ENCODE measurements at places on chromosomes 4 and X. TPM values are rescaled to one million over a fixed set of nuclear protein-coding genes. Genes with fewer than 3 reads are reported as not detected.
A peak's percentile ranks its signal among the peaks of the same experiment; 100 is the strongest.

DNA sequence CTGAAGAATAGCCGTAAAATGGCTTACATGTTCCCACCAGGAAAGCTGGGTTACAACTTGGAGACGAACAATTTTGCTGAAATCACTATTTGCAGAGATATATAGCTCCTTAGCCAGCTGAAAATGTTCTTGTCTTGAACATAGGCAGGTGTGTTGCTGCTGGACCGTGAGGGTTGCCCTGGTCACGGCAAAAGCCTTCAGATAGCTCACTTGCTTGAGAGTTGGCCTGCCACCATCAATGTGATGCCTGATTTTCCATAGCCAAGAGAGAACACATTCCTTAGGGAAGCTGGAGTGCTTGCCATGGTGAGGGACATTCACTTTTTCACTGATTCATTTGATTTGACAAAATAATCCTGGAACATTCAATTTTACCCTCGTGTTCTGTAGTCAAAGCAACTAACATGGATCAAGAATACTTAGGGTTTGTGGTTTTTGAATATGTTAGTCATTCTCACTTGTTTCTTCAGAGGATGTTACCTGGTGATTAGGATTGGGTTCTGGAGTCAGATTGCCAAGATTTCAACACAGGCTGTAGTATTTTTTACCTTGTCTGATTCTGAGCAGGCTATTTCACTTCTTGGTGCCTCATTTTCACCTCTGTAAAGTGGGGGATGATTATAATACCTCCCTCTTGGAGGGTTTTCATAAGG, 536.9 kb downstream of the RAPGEF2 start:
- no peak for DNase-seq
- no peaks in the 10 kb centered on the region for H3K36me3 ChIP-seq
- no peaks in the 10 kb centered on the region for H3K4me1 ChIP-seq
- no peak overlapping the region for H3K4me3 ChIP-seq
- no peaks in the 10 kb centered on the region for H3K27me3 ChIP-seq
- no peak overlapping the region for H3K27ac ChIP-seq

Gene NPFFR2
- not detected for total RNA-seq

- H3K4me1 ChIP-seq: peaks cover 24% of the 10 kb centered on the region
- no peak for DNase-seq
- H3K27ac ChIP-seq: no peak overlapping the region
Measured at GRCh38 chrX:109848461-109849050, 115.5 kb upstream of the ACSL4 start.

Gene AFM
- total RNA-seq: not detected

DNA sequence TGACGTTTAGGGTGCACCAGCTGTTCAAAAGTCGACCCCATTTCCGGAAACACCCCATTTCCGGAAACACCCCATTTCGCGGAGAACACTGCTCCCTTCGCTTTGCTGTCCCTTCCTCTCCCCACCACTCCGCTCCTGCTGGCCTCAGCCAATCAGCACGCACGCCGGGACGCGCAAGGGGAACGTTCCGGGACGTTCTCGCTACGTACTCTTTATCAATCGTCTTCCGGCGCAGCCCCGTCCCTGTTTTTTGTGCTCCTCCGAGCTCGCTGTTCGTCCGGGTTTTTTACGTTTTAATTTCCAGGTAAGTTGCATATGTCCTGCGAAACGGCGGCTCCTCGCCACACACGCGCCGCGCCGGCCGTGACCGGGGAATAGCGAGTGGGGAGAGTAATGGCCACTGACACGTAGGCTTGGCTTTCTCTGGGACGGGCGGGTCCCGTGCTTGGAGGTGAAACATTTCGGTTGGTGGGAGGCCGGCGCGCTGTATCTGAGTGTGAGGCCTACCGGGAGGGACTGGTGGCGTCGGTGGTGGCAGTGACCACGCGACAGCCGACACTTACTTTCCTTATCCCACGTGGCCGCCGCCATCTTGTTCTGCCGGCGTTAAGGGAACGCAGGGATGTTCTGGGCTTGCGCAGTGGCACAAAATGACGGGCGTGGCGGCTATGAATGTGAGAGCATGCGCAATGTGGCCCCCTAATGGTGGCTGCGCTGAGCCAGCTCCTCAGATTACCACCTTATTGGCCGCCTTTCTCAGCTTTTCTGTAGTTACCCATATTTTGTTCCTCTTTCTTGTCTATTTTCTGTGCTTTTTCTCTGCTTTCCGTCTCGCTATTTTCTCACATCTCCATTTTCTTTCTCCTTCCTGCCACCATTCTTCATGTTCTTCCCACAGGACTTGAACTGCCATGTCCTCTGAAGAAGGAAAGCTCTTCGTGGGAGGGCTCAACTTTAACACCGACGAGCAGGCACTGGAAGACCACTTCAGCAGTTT, at the start of gene RBM3:
RBM3 (plus strand) TSS at position 215 of the 997 bp plus-strand sequence; CDS start at position 912, 697 bp downstream.
- H3K27ac ChIP-seq: peak within 1 kb of the TSS; percentile 100
- peak within 1 kb of the TSS; percentile 99 for H3K4me3 ChIP-seq
- H3K4me1 ChIP-seq: peaks cover 19% of the 10 kb centered on the region

DNA sequence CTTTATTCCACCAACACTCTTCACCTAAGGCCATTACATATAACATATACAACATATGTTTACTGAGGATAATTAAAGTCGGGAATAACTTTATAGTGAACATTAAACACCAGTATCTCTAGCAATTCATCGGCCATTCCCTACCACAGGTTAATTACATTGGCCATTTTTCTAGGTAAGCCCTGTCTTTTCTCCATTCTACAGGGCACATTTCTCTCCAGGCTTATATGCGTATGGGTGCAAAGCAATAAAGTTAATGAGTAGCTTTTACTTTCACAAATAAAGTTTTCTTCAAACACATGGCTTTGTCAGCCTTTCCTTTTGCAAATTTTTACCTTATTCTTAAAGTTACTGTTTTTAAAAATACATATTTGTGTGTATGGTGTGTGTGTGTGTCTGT, 111.9 kb upstream of the IQCM start:
- peaks cover 1% of the 10 kb centered on the region for H3K27me3 ChIP-seq
- H3K27ac ChIP-seq: no peak overlapping the region
- no peaks in the 10 kb centered on the region for H3K36me3 ChIP-seq
- H3K4me1 ChIP-seq: no peaks in the 10 kb centered on the region

Gene INTU
- not detected for total RNA-seq

GRCh38 chr4:21569638-21570037, 378.9 kb downstream of the KCNIP4 start:
- no peak for DNase-seq
- H3K4me3 ChIP-seq: no peak overlapping the region
- no peaks in the 10 kb centered on the region for H3K4me1 ChIP-seq
- no peak overlapping the region for H3K27ac ChIP-seq
- H3K36me3 ChIP-seq: no peaks in the 10 kb centered on the region
- no peaks in the 10 kb centered on the region for H3K27me3 ChIP-seq

- no peak for DNase-seq
- no peak overlapping the region for H3K27ac ChIP-seq
- H3K36me3 ChIP-seq: no peaks in the 10 kb centered on the region
- H3K4me3 ChIP-seq: no peak overlapping the region
Measured at GRCh38 chr4:110540581-110540980, 64.6 kb downstream of the ENPEP start.

Gene MAGEC1
- total RNA-seq: not detected

DNA sequence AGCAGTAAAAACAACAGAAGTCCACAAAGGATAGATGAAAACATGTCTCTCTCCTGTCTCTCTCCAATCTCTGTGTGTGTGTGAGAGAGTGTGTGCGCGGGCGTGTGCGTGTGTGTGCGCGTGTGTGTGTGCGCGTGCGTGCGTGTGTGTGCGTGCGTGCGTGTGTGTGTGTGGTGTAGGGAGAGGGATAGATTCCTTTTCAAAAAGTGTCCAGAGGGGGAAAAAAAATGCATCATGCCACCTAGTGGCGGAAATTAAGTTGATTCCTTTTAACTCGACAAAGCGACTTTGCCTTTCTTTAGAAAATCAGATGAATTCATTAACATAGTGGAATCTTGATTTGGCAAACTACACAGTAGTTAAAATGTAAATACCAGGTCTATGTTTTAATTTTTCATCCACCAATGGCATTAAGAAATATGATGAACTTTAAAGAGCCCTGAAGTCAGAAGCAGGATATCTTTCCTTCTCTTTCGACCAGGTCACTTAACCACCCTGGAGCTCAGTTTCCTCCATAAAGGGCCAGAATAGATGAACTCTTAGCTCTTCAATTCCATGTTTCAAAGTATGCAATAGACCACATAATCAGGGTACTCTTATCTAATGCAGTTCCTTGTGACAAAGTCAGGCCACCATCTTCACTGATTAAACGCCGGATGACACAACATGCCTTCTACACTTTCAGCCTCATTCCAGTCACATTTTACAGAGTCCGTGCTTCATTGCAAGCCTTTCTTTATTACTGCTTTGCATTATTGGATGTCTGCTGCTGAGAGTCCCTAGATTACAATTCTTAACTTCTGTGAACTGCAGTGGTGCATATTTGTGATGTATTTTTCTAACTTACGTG, 162.8 kb downstream of the FBXO8 start:
- no peak overlapping the region for H3K27ac ChIP-seq
- no peaks in the 10 kb centered on the region for H3K36me3 ChIP-seq
- H3K4me3 ChIP-seq: no peak overlapping the region
- H3K27me3 ChIP-seq: peaks cover 33% of the 10 kb centered on the region
- no peak for DNase-seq

DNA sequence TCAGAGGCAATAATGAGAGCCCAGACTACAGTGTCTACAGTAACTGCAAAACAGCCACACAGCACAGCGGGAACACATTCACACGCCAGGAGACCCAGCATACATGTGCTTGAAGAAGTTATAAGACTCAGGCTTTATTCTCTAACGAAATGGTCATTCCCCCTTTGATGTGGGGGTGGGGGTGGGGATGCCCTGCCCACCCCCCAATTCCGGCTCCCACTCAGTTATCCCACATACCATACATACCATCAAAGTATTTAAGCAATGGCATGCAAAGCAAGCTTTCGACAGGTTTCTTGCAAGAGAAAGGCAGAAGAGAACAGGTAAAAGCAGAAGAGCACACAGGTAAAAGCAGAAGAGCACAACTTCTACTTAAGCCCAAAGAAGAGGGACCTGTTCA, 3.6 kb downstream of the MECP2 start:
- H3K36me3 ChIP-seq: peaks cover 21% of the 10 kb centered on the region
- H3K27me3 ChIP-seq: no peaks in the 10 kb centered on the region
- peak overlapping the region; percentile 66 for H3K4me3 ChIP-seq
- peaks cover 57% of the 10 kb centered on the region for H3K4me1 ChIP-seq
- H3K27ac ChIP-seq: peak overlapping the region; percentile 12

Gene DCAF8L2
- not detected for total RNA-seq

DNA sequence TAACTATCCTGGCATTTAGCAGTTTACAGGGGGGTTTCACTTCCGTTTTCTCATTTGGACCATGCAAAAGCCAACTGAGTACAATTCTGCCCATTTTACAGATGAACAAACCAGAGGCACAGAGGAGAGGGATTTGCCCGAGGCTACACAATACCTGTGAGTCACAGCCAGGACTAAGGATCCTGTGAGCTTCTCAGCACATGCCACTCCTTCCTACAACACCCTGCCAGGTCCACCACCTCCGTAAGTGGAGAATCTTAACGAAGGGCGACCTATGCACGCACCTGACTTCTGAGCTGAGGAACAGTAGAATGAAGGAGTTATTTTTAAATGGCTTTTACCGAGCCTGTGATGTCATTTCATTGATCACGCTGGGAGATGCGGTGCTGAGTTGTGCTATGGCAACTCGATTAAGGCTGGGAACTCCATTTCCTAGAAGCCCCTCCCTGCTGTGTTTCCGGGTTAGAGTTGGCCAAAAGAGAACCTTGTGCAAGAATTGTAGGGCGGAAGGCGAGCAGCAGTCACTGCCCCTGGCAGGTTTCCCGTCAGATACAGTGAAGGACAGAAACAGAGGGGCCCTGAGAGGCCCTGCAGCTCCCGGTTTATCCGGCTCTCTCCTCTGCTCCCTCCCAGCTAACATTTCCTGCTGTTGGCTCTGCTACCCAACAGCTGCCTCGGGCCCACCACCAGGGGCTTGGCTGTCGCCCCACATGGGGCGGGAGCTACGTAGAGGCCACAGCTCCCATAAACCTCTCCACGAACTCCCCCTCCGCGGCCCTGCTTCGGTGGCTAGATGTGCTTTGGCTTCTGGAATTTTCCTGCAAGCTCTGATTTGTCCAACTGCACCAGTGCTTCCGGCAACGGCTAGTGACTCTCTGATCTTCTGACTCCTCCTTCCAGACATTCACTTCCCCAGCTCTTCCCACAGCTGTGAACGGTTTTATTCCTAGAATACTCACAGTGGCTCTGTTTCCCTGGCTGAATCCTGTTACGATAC, 75.1 kb upstream of the USP9X start:
- H3K4me3 ChIP-seq: peak overlapping the region; percentile 76
- DNase-seq: peak; percentile 53
- no peaks in the 10 kb centered on the region for H3K36me3 ChIP-seq
- peaks cover 24% of the 10 kb centered on the region for H3K4me1 ChIP-seq
- no peaks in the 10 kb centered on the region for H3K27me3 ChIP-seq

DNA sequence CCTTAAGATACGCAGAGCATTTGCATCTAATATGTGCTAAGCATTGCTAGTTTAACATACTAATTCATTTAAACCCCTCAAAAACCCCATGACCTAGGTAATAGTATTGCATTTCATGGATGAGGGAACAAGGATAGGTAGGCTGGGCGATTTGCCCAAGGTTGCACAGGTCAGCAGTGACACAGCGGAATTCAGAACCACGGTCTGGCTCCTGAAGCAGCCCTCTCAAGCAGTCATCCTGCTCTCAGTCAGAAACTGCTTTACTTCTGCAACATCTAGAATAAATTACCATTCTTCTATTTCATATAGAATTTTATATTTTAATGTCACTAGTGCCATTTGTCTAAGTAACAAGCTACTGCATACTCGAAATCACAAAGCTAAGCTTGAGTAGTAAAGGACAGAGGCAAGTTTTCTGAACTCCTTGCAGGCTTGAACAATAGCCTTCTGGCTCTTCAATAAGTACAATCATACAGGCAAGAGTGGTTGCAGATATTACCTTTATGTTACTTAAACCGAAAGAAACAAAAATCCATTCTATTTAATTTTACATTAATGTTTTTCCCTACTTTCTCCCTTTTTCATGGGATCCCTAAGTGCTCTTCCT, 555 bp upstream of the SPP1 start:
- H3K4me3 ChIP-seq: no peak overlapping the region
- no peak for DNase-seq
- H3K36me3 ChIP-seq: no peaks in the 10 kb centered on the region

Gene CXCL13
- total RNA-seq: 7.9 TPM

Gene NEXMIF
- total RNA-seq: 0.36 TPM

- peak overlapping the region; percentile 61 for H3K27ac ChIP-seq
- no peak overlapping the region for H3K4me3 ChIP-seq
- no peak for DNase-seq
- H3K27me3 ChIP-seq: peaks cover 46% of the 10 kb centered on the region
- H3K4me1 ChIP-seq: no peaks in the 10 kb centered on the region
Measured at GRCh38 chr4:186724864-186725468, 1.3 kb upstream of the FAT1 start.

DNA sequence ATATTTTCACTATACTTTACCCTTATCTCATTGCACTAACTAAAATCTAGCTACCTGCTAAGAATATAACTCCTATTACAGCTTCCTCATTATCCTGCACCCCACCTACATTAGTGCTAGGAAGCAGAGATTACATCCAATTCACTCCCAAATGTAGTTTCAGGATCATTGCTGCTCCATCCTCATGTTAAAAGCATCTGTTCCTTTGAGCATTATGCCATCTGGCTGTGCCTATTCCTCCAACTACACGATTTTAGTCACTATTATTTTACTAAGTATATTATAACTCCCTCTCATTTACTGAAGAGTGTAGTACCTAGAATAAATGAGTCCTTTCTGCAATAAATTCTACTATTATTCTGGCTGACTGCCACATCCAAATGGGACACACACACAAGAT, 1586.9 kb downstream of the TECRL start:
- no peaks in the 10 kb centered on the region for H3K36me3 ChIP-seq
- no peaks in the 10 kb centered on the region for H3K27me3 ChIP-seq
- H3K4me1 ChIP-seq: no peaks in the 10 kb centered on the region
- DNase-seq: no peak
- H3K4me3 ChIP-seq: no peak overlapping the region
- no peak overlapping the region for H3K27ac ChIP-seq
